ENCODE measurements at places on chromosomes 11 and 22.
A peak's percentile ranks its signal among the peaks of the same experiment; 100 is the strongest.

GRCh38 chr22:36863281-36863680 lies 2.5 kb downstream of the NCF4 start:
- DNase-seq = no peak

GRCh38 chr11:111081021-111081511 lies 164.5 kb upstream of the POU2AF2 start:
- no peak for DNase-seq

DNA sequence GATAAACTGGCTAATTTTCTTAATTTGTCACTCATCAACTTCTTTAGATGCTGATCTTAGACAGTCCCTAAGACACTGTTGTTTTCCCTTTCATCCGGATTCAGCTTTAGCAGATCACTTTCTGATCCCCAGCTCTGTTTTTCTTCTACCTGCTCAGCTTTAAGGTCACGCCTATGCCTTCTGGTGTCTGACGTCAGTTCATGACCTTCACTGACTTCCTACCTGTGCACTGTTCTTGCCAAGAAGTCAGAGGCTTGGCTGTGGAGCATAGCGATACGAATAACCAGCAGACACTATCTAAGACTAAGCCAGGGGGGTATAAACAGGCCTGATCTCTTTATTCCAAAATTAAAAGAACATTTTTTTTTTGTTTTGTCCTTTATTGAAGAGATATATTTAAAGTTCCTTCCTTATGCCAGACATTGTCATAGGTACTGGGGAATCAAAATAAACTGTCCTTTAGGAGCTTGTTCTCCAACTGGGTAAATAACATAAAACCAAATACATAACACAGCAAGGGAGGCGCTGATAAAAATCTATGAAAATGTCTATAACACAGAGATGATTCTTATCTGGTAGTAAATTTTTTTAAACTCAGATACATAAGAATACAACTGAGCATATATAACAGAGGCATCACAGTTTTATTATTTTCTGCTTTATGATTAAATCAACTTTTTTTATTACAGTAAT lies 352.2 kb upstream of the CTSC start:
- DNase-seq = no peak

- DNase-seq = no peak
Measured at GRCh38 chr11:78560826-78561484, 13.7 kb downstream of the NARS2 start.

- no peak for DNase-seq
Measured at GRCh38 chr22:44129619-44129976, 51.1 kb upstream of the PARVG start.

GRCh38 chr22:37551981-37552380 lies 8.3 kb upstream of the CDC42EP1 start:
- no peak for DNase-seq

GRCh38 chr22:42320443-42321416 lies 50.3 kb upstream of the TCF20 start:
- DNase-seq = no peak

DNA sequence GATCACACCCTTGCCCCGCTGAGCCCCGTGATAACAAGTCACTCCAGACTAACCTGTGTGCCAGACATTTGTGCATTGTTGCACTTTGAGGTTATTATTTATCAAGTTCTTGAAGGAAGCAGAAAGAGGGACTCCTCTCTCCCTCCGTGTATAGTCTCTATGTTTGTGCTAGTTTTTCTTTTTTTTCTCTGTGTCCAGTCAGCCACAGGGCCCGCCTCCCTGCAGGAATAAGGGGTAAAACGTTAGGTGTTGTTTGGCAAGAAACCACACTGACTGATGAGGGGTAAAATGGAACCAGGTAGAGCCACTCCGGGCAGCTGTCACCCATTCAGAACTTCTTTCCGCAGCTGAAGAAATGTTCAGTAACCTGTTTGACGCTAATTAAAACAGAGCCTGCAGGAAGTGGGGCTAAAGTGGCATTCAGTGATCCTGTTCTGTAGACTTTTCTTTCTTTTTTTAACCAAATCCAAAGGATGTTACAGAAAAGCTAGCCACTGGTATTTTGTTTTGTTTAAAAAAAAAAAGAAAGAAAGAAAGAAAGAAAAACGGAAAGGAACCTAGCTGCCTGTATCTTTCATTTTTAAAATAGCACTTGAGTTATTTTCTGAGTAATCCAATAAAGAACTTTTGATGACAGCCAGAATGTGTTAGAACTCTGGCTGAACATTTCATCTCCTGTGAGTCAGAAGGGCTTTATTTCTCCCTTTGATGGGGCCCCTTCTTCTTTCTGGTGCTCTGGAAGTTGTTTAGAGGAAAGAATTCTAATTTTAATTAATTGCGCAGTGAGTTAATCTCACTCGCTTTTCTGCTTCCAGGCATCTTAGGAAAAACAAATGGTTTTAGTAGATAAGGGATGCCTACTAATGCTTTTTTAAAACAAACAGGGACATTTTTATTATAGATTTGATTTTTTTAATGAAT lies 58.2 kb downstream of the COMMD9 start:
- no peak for DNase-seq

DNA sequence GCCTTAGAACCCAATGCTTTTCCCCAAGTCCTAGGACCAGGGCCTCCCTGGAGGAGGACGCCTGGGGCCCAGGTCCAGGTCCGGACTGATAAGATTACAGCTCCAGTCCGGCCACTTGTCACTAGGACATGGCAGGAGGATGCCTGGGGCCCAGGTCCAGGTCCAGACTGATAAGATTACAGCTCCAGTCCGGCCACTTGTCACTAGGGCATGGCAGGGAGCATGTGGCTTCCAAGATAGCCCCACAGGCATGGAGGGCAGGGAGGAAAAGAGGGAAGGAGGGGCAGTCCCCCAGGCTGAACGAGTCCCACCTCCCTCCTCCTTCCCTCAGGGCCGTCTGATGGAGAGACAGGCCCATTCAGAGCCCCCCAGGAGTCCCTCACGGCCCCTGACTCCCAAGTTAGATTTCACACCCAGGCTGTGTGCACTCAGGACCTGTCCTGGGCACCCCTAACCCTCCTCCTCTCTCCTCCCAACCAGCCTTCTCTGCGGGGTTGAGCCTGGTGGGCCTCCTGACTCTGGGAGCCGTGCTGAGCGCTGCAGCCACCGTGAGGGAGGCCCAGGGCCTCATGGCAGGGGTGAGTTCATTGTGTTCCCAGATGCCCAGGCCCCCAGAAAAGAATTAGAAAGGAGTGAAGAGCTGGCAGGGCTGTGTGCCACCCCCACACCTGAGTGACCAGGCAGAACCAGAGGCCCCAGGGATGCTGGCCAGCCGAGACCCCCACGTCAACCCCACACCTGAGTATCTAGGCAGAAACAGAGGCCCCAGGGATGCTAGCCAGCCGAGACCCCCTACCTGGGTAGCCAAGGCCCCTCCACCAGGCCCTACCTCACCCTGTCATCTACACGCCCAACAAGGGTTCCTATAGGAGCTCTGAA lies 2.1 kb downstream of the TSPAN32 start:
- no peak for DNase-seq

GRCh38 chr11:78039391-78039918 lies 16.4 kb upstream of the KCTD14 start:
- no peak for DNase-seq

- DNase-seq = no peak
Measured at GRCh38 chr11:7965386-7965785, at the start of gene NLRP10. TSS of gene NLRP10 (minus strand) at chr11:7965447. CDS start at chr11:7963495, 1,952 bp downstream.

DNA sequence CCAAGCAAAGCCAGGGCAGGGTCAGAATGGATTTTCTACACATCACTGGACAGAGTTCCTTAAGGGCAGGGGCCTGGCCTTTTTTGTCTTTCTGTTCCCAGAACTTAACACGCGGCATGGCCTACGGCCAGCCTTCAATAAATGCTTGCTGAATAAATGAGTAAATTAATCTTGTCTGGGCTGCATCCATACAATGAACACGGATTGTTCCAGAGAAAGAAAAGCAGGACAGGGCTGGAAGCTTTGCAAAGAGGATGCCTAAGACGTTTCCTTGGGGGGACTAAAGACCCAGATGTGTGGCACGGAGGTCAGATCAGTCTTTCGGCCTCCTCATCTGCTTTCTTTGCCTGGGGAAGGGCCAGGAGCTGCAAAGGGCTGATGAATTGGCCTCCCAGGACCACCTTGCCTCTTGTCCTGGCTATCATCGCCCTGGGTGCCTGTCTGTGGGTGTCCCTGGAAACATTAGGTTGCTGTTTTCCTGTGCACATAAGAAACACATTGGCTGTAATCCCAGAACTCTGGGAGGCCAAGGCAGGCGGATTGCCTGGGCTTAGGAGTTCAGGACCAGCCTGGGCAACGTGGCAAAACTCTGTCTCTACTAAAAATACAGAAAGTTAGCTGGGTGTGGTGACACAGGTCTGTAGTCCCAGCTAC lies 20.8 kb upstream of the RFPL3 start:
- no peak for DNase-seq

GRCh38 chr11:125072218-125072960 lies 9.3 kb downstream of the SLC37A2 start:
- DNase-seq = no peak

- no peak for DNase-seq
Measured at GRCh38 chr11:68251765-68252164, 20.0 kb downstream of the C11orf24 start.

- no peak for DNase-seq
Measured at GRCh38 chr11:64915376-64915887, 1.6 kb downstream of the ATG2A start.

DNA sequence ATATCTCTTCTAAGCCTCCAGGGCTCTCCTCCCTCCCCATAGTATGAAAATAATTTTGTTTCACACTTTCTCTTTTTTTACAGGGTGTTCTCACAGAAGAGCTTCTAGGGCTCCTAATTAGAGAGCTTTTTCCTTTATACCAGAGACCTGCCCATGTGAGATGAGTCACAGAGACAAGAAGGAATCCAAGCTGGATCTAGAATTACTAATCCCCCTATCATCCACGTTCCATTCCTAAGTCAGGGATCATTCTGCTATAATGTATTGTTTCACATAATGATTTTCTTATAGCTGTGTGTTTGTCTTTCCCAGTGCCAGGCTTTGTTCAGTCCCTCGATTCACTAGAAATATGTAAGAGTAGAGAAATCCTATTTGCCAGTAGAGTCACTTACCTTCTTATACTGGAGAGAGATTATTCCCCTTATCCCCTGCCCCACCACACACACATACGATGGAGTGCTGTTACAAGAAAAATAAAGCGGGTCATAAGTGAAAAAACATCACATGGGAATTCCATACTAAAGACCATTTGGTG lies 778.3 kb upstream of the LRRC4C start:
- DNase-seq = no peak

GRCh38 chr11:47106798-47107411 lies 69.8 kb downstream of the ARFGAP2 start:
- DNase-seq = no peak

- DNase-seq = peak; percentile 4
Measured at GRCh38 chr11:70556884-70557741, 158.8 kb downstream of the CTTN start.

DNA sequence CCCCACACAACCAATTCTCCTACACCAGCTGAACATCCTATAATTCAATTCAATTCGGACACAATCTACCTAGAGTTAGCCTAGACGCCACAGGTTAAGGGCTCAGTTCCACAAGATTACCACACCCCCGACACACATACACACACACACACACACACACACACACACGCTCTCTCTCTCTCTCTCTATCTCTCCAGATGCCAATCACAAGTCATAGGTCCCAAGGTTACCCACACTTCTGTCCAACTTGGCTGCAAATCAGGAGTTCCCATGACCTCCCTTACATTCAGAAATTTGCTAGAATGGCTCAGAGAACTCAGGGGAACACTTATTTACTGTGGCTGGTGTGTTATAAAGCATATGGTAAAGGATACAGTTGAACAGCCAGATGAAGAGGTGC lies 204.0 kb downstream of the DBX1 start:
- DNase-seq = no peak

DNA sequence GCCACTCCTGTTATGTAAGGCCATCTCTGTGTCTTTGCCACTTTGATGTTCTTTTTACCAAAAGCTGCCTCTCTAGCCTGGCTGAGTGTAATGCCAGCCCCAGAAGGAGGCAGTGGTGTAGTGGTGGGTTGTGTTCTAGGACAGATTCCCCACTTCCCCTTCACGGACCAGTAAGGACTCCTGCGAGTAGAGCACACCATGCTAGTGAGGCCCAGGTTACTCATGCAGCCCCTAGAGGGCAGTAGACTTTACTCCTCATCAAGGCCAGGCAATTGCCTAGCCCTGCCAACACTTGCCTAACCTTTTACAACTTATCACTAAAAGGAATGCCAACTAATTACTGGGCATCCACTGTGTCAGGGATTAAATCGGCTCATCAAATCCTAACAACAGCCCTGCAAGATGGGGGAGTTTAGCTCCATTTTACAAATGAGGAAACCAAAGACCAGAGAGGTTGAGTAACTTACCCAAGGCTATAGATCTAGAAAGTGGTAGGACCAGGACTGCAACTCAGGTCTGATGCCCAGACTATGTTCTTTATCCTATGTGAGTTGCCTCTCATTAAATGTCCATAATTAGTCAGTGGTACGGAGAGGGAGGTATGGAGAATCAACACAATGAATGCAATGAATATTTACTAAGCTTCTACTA lies 75.3 kb downstream of the APIP start:
- peak; percentile 39 for DNase-seq

DNA sequence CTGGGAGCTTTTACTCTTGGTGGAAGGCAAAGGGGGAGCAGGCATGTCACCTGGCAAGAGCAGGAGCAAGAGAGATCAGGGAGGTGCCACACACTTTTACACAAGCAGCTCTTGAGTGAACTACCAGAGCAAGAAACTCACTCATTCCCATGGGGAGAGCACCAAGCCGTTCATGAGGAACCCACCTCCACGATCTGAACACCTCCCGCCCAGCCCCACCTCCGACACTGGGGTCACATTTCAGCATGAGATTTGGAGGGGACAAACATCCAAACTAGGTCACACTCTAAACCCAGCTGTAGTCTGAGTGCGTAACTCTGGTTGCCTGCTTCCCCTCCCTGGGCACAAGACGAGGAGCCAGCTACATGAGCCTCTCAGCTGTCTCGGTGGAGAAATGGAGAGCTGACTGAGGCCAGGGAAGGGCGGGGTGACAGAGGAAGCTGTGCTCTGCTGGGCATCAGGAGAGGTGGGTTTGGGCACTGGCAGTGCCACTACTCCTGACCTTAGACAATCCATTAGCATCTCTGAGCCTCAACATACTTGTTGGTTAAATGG lies 134.6 kb downstream of the PKNOX2 start:
- no peak for DNase-seq

DNA sequence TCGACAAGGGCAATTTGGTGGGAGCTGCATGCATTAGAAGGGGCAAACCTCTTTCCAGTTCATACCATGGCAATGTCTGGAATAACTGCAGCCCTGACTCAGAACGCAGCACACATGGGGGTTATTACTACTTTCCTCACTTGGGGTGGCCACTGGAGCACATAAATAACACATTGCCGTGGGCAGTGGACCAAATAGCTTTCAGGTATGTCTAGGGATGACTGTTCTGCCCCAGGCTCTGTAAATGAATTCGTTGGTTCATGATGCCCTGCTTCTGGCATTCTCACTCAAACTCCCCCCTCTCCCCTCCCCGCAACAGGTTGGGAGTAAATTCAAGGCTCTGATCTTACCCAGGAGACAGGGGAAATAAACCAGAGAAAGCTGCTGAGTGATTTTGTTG lies 238.0 kb upstream of the PLET1 start:
- no peak for DNase-seq

- no peak for DNase-seq
Measured at GRCh38 chr11:86793307-86793706, 7.0 kb upstream of the PRSS23 start.
